ENCODE measurements at places on chromosomes 4 and X.

- no peak for DNase-seq
These were observed 183.7 kb downstream of the SPATA18 start for GRCh38 chr4:52234561-52235440.

DNA sequence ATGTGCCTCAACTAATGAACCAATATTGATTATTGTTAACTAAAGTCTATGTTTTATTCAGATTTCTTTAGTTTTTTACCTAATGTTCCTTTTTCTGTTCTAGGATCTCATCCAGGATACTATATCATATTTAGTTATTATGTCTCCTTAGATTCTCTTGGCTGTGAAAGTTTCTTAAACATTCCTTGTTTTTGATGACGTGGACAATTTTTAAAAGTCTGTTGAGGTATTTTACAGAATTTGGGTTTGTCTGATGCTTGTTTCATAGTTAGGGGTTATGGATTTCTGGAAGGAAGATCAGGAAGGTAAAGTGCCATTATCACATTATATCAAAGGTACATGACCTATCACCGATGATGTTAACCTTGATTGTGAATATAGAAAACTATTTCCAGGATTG, 18.2 kb upstream of the MCTS1 start:
- no peak for DNase-seq

DNA sequence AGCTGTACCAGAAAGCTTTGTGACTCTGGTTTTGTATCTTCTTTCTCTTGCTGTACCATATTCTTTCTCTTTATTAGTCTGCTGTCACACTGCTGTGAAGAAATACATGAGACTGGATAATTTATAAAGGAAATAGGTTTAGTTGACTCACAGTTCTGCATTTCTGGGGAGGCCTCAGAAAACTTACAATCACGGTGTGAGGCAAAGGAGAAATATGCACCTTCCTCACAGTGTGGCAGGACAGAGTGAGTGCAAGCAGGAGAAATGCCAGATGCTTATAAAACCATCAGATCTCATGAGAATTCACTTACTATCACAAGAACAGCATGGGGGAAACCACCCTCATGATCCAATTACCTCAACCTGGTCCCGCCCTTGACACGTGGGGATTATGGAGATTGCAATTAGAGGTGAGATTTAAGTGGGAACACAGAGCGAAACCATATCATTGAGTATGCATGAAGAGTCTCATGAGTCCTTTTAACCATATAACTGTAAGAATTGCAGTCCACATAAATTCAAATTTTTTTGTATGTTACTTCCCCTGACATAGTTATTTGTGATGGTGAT, 67.4 kb upstream of the INPP4B start:
- no peak for DNase-seq

- DNase-seq, result no peak
These were observed 269.3 kb downstream of the GPM6A start for GRCh38 chr4:175542786-175543185.

GRCh38 chr4:89269121-89269666, 38.4 kb downstream of the GPRIN3 start:
- DNase-seq, result no peak

GRCh38 chrX:69066966-69067525, 98.2 kb downstream of the PJA1 start:
- DNase-seq, result no peak

GRCh38 chr4:143728166-143728565, 27.7 kb upstream of the FREM3 start:
- DNase-seq, result no peak

GRCh38 chr4:183136855-183137254, 37.8 kb downstream of the WWC2 start:
- DNase-seq, result no peak

DNA sequence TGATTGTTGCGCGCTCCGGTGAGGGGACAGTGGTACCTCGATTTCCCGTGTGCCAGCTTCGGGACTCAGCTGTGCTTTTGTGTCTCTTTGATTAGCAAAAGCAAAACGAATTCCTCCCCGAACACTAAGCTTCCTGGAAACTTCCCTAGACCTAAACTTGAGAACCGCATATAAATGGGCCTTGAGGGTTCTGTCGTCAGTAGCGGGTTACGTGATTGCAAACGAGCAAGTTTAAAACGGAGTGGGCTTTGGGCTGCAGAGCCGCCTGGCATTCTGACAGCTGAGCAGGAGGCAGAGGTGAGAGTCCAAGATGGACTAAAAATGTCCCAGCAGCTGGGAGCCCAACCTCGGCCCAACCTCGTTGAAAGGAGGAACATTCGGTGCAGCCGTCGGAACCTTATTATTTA, 1.2 kb upstream of the TAPT1 start:
- DNase-seq, result no peak

GRCh38 chr4:10087152-10087791, 29.3 kb downstream of the WDR1 start:
- no peak for DNase-seq

DNA sequence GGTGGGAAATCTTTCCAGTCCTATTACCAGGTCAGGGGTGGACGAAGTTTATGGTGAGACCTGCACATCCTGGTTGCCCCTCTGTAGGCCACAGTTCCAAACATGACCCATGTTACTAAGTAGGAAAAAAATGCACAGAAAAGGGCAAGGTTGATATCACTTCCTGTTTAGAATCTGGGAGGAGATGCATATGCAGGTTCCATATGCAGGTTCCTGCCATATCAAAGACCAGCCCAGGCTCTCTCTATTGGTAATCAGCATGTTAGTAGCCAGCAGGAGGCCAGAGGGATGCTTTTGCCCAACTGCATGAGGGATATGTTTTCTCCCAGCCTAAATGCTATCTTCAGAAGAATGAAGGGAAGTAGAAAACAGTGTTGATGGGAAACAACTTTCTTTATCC, 657.2 kb downstream of the ANKRD50 start:
- no peak for DNase-seq

DNA sequence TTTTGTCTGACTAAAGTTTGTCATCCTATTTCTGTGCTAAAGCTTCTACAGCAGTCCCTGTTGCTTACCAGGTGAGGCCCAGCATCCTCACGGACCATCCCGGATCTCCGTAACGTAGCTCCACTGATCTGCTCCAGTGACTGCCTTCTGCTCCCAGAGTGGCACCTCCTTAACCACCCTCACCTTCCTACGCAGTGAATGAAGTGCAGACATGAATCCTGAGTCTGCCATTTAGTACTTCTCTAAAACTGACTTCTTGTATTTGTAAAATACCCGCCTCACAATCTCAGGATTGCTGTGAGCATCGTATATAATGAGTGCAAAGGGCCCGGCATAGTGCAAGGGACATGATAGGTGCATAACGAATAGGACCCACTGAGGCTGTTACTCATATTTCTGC, 27.7 kb upstream of the ACSL1 start:
- no peak for DNase-seq

- peak; percentile 59 for DNase-seq
These were observed 22.7 kb upstream of the PGRMC2 start for GRCh38 chr4:128310266-128310697.

DNA sequence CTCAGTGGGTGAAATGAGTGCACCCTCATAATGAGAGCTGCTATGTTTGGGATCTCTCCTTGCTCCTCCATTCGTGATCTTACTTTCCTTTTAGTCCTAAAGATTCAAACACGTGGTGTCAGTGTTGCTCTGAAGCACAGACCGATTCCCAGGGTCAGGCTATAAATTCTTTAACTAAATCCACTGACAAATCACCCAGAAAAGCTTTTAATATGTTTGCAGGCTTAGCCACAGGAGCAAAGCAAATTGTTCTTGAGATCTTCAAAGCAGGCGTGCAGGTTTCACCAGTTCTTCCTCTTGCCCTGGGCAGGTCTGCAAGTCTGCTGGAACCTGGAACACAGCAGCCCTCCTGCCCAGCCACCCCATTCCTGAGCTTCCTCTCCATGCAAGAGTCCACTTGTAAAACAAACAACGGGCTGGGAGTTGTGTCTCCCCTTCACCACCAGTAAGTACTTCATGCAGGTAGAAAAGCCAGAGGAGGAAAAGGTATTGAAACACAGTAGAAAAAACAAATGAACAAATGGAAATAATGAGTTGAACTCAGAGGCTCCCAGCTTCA, 70.1 kb upstream of the ENPP6 start:
- DNase-seq, result no peak

DNA sequence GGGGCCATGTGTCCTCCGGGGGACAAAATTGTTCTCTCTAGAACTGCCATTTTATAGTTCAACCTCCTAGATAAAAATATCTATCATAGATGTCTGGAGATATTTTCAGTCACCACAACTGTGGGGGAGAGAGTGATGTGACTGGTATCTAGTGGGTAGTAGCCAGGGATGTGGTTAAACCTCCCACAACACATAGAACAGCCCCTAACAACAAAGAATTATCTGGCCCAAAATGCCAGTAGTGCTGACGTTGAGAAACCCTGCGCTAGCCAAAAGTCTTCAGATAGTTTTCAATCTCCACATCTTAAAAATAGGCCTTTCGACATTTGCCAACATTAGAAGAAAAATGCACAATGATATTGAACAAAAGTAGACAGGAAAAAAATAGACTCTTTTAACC, 19.0 kb upstream of the SUPT20HL2 start:
- no peak for DNase-seq

GRCh38 chrX:49030283-49030682, 12.9 kb downstream of the TFE3 start:
- no peak for DNase-seq

DNA sequence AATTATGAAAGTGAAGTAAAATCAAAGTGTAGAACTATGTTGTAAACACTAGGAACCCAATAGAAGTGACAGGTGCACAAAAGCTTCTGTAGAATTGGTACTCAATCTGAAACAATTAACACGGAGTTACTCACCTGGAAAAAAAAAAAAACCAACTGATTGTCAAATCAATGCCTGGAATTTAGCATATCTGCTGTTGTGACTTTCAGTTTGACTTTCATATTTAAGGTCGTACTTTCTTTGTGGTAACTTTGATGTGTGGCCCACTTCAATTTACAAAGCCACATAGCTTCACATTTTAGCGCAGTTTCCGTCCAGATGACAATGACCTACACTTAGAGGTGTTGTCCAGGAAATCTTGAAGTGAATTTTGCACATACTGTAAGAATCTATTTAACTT, 1124.9 kb downstream of the STIM2 start:
- no peak for DNase-seq

DNA sequence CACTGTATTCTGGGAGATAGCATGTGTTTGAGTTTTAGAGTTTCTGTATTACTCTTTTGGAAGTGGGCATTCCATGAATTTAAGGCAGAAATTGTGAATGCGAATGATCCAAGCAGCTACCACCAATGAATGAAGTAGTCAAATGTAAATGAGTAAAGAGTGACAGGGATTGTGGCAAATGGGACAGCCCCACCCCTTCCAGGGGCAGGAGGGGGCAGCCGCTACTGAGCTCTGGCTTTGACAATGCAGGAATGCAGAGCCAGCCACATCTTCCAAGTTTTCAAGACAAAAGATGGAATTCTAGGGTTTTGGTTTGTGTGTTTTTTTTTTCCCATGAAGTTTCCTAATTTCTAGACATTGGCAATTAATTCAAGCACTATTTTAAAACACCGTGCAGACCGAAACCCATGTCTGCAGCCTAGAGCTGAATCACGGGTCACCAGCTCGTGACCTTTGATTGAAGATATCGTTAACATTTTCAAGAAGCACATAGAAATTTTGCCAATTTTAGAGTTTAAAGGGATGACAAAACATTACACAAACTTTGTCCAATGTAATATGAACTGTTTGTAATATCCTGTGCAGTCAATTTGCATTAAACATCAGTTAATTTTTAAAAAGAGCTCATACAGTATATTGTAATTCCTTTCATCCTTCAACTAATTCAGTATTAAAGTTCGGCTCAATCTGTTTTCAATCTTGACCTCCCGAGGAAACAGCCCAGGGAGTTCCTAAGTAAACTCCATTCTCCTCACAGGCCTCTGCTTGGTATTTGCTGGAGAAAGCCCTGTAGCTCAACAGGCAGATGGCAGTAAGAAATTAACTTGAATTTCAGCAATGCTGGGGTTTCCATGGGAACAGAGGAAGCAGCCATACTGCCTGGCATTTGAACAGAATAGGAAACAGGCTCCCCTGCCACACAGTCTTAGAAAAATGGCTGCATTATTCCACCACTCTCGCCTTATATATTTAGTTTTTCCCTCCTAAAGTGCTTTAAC, 83.4 kb downstream of the UCHL1 start:
- DNase-seq, result no peak

- no peak for DNase-seq
These were observed 912.6 kb upstream of the LCORL start for GRCh38 chr4:18934197-18934596.

DNA sequence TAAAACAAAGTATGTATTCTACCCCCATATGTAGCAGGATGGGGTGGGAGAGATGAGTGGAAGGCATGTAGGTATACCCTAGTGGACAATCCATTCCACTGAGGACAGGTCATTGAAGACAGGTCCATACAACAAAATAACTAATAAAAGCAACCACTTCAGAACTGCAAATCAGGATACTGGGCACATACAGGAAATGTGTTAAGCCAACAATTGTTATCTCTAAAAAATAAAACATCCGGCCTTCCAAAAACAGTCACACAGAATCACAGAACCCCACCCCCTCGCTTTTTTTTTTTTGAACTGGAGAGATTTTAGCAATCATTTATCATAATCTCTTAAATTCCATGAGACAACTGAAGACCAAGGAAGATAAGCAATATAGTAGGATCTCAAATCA, 112.9 kb downstream of the FRYL start:
- no peak for DNase-seq

DNA sequence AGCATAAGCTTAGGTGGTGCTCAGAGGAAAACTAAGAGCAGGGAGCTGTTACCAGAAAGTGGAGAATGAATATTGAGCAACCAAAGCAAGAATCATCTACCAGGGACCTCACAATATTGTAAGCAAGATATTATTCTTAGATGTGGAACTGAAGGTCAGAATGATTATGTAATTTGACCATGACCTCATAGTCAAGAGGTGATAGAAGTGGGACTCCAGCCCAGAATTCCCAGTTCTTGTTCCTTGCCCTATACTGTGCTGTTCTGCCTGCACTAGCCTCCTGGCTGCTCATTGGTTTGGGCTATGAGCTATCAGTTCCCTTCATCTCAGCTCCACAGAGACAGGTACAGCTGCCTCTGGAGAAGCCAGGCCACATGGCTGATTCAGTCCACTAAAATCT, 229.4 kb downstream of the LDB2 start:
- DNase-seq, result no peak

GRCh38 chr4:38073596-38074234, 113.5 kb downstream of the PTTG2 start:
- DNase-seq, result no peak

GRCh38 chr4:129929052-129929451, 833.1 kb downstream of the C4orf33 start:
- no peak for DNase-seq

GRCh38 chr4:98663226-98664006, 5.0 kb upstream of the TSPAN5 start:
- no peak for DNase-seq

Data from hematopoietic multipotent progenitor cell treated with erythropoietin and hydrocortisone succinate and interleukin-3 and kit ligand, for 15 days (in vitro differentiated cells).